ENCODE measurements at places on chromosomes 4 and X. TPM values are rescaled to one million over a fixed set of nuclear protein-coding genes. Genes with fewer than 3 reads are reported as not detected.

DMD gene
- 4.7 TPM for total RNA-seq

FAM149A gene
- not detected for total RNA-seq

HHIP gene
- total RNA-seq = 854 TPM

PROM1 gene
- 0.10 TPM for total RNA-seq

FGG gene
- not detected for total RNA-seq

SLC7A11 gene
- total RNA-seq = 76.1 TPM

ANXA3 gene
- total RNA-seq = 191 TPM

PRR32 gene
- not detected for total RNA-seq

TMEM31 gene
- not detected for total RNA-seq

NLGN3 gene
- 0.33 TPM for total RNA-seq

SLC16A2 gene
- 2.0 TPM for total RNA-seq

ASB5 gene
- total RNA-seq = not detected

LIMCH1 gene
- total RNA-seq = 53.1 TPM

SMIM10 gene
- 0.65 TPM for total RNA-seq

SYN1 gene
- total RNA-seq = not detected

HTN1 gene
- total RNA-seq = not detected

KLF8 gene
- total RNA-seq = 0.65 TPM

SSX7 gene
- not detected for total RNA-seq

CCDC110 gene
- 0.19 TPM for total RNA-seq

SYP gene
- under 0.01 TPM for total RNA-seq

BEX5 gene
- total RNA-seq = not detected

DCAF8L2 gene
- 0.10 TPM for total RNA-seq

PLP1 gene
- not detected for total RNA-seq
